ENCODE measurements at places on chromosomes 4 and X.

- no peak for DNase-seq
Measured at GRCh38 chr4:159425737-159426305, 322.9 kb downstream of the RAPGEF2 start.

DNA sequence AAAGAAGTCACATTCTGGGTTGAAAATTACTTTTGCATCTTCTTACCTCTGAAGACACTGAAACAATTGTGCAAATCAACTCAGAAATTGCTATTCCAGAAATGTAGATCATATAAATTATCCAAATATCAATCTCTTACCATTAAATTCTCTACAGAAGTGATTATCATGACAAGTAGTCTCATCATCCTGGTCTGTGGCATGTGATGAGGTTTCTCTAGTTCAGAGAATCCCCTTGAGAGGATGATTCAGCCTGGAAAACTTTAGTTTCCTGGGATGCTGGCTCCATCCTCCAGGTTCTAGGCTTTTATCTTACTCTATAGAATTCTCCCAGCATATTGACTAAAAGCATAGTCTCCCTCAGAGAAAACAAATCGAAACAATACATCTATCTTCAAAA lies 76.2 kb upstream of the S100G start:
- no peak for DNase-seq

DNA sequence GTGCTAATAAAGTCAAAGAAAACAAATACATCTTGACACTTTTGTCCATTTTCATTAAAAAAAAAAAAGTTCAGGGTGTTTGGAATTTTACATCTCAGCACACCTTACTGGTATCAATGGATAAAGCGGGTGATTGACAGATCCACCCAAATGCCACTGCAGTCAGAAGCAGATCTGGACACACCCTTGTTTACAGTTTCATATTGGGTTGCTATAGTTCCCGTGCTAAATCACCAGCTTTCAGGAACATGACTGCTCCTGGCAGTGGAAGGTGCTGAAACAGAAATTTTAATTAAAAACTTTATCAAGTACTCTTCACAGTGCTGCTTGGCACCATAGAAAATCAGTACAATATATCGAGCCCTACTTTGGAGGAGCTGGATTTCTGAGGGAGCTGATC lies 116.3 kb downstream of the STOX2 start:
- no peak for DNase-seq

GRCh38 chr4:152663203-152664066 lies 16.4 kb downstream of the TMEM154 start:
- no peak for DNase-seq

DNA sequence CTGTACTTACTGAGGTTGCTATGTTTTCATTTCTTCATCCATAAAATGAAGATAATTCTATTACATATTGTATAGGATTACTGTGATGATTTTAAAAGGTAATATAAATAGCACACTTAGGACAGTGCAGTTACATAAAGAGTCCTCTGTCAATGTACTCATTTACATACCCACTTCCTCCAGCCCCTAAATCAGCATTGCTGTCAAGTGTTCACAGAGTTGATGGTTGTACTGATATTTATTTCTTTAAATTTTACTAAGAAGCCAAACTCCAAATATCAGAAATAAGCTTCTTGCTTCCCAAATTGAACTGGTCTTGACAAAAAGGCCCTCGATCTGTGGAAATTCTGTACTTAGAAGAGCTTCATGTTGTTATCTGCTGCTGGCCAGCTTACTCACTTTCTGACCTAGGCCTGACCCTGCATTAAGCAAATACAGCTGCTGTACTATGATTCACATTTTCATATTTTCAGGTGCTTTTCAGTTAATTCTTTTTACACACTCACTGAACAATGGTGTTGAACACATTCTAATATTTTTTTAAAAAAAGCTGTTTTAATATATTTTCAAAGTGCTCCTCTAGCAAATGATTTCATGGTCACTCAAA lies 259.6 kb downstream of the UNC5C start:
- DNase-seq = no peak

- DNase-seq = no peak
Measured at GRCh38 chr4:8016527-8016926, 76.9 kb upstream of the AFAP1 start.

GRCh38 chr4:107122736-107123135 lies 86.6 kb upstream of the DKK2 start:
- DNase-seq = no peak

DNA sequence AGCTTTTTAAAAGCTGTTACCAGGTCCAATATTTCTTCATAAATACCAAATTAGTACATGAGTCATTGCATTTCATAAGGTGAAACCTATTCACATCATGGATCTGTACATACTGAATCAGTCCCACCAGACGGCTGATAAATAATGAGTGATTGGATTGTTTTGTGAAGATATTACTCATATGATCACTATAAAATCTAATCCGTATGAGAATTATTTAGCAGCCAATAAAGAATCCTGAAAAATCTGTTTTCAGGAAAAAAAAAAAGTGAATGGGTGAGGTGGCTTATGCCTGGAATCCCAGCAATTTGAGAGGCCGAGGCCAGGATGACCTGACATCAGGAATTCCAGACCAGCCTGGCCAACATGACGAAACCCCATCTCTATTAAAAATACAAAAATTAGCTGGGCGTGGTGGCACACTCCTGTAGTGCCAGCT lies 438.1 kb downstream of the INPP4B start:
- no peak for DNase-seq

DNA sequence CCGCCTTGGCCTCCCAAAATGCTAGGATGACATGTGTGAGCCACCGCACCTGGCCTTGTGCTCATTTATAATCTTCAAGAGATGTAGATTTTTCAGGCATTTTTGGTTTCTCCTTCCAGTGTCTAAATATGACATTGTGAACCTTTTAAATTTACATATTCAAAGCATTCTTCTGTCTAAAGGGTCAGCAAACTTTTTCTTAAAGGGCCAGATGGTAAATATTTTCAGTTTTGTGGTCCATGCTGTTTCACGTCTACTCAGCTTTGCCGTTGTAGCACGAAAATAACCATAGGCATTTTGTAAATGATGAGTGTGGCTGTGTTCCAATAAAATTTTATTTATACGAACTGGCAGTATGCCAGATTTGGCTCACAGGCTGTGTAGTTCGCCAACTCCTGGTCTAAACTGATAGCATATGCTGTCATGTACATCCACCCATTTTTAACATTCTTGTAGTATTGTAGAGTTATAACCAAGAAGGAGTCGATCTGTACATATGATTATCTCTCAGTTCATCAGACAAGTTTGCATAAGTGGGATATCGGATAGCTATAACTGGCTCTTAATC lies 12.7 kb upstream of the GCNA start:
- DNase-seq = no peak

GRCh38 chr4:178937130-178937529 lies 1494.9 kb upstream of the AGA start:
- no peak for DNase-seq

GRCh38 chr4:56410247-56411062 lies 23.2 kb upstream of the AASDH start:
- no peak for DNase-seq

DNA sequence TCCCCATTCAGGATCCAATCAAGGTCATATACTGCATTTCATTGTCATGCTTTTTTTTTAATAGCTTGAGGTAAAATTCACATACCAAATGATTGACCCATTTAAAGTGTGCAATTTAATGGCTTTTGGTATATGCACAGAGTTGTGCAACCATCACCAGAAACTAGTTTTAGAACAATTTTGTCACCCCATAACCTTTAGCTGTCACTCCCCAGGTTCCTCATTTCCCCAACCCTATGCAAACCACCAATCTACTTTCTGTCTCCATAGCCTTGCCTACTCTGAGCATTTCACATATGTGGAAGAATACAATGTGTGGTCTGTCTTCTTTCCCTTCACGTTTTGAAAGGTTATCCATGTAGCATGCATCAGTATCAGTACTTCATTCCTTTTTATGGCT lies 1.4 kb upstream of the SMAD1 start:
- no peak for DNase-seq

DNA sequence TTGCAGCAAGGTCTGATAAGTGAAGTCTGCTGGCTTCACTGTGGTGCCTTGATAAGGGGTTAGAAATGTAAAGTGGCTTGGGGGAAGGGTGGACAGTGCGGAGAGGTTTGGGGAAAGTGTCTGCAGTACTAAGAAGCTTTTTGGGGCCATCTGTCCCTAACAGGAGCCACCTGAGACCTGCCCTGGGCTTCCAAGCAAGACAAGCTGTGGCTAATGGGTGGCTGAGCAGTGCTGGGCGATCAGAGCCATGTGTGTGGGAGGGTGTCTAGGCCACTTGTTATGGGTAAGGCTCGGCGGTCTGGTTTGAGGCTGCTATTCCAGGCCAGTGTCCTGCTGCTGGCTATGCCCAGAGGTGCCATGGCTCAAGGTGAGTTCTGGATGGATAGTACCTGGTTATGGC lies 185.4 kb upstream of the MTMR8 start:
- no peak for DNase-seq

DNA sequence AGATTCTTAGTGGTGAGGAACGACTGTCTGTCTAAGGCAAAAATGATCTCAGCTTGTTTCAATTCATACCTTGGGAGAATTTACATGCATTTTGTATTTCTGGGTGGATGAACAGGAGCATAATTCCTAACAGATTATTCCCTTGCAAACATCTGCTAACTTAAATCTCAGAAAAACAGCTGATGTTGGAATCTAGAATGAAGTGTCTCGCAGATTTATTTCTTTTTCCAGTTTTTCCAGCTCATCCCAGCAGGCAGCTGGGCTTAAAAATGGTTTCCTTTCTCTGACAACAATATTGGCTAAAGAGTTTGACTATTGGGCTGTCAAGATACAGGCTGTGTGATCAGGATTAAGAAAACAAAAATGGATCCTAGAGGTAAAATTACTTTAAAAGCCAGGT lies 1.1 kb downstream of the LNX1 start:
- no peak for DNase-seq

DNA sequence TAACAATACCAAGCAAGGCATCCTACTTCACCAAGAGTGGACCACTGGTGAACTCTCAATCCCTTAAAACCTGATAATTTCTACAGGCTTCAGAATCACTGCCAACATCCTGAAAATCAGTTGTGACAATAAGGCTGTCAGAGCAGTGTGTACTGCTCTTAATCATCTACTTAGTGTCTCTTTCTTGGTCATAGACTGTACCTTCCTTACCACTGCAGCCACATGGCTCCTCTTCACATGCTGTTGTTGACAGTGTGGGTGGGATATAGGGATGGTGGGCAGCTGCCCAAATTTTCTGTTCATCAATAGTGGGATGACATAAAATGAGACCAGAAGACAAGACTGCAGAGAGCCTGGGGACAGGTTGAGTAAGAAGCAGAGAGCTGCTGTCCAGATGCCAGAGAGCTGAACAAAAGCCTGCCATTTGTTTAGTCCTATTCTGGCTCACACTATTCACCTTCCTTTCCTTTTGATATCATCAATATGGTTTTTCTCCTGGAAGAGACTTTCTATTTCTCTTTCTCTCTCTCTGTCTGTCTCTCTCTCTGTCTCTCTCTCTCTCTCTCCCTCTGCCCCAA lies 178.9 kb downstream of the MGST2 start:
- no peak for DNase-seq

- DNase-seq = no peak
Measured at GRCh38 chrX:57964975-57965374, 54.7 kb upstream of the ZXDA start.

GRCh38 chr4:11474146-11474545 lies 45.5 kb upstream of the HS3ST1 start:
- no peak for DNase-seq

DNA sequence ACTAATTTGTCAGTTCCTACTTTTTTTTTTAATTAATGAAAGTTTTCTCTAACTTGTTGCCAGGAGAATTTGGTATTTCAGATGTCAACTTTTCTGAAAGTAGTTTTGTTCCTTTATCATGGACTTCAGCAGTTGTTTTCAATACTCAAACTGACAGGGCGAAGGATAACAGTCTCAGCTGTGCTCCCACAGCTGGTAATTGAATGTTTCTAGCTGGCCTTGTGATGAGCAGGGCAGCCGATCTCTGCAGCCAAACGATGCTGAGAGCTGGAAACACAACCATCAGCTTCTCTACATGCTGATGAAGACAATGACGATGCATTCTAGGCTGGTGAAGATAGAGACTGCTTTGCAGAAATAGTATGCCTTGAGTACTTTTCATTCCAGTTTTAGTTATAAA lies 130.0 kb upstream of the MAP9 start:
- DNase-seq = no peak

GRCh38 chr4:38663801-38664705 lies at the start of gene KLF3:
Gene KLF3 (plus strand): TSS chr4:38664199. CDS start chr4:38680626, 16,427 bp downstream.
- peak; percentile 91 for DNase-seq

DNA sequence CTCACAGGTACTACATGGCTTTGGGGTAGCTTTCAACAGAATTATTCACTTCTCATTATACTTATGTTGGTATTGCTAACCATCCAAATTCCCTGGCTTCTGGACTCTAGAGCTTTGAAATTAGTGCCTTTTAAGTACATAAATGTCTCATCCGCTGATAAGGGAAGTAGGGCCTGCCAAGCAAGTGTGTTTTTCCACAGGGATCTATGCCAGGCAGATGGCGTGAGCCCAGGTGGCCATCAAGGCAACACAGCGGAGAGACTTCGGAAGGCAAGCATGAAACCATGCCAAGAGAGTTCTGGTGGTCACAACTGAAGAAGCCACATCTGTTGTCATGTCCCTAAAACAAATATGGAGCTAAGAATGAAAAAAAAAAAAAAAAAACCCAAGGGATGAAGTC lies 503.1 kb upstream of the LCORL start:
- DNase-seq = no peak

GRCh38 chr4:122930862-122931261 lies 8.5 kb upstream of the NUDT6 start:
- no peak for DNase-seq

DNA sequence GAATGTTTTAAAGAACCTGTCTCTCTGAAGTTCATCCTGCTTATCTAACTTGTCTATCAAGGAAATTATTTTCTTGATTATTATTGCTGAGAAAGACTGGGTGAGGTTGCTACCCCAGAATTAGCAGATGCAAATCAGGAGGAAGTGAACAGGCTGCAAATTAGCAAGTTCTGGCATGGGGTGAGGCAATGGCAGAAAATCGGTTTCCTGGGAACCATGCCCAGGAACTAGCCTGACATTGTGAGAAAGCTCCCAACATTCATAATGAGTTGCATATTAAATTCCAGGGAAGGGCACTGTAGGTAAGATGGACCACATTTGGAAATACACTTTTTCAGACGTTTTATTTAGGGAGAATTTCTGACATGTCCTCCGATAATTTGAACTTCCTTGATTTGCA lies 11.6 kb downstream of the ARSF start:
- no peak for DNase-seq

DNA sequence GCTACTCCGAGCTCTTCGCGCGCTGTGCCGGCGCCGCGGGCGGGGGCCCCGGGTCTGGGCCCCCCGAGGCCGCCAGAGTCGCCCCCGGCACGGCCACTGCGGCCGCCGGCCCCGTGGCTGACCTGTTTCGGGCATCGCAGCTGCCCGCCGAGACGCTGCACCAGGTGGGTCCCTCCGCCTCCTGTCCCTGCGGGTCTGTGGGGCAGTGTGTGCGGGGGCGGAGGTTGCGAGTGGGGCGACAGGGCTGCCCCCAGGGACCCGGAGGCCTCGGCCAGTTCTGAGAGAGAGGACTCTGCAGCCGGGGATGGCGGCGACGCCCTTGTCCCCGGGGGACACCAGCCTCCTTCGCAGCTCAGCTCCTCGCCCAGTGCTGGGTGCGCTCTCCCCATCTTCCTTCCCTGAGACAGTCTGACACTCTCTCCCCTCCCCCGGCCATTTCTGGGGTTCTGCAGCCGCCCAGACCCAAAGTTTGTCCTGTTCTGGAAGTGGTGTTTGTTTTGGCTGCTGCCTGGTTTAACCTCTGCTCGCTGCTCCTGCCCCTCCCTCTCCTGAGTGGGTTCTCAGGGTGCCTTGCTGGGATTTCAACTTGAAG lies 609 bp downstream of the REPS2 start:
- peak; percentile 30 for DNase-seq

GRCh38 chrX:148466292-148466691 lies 34.1 kb upstream of the AFF2 start:
- no peak for DNase-seq
